ENCODE measurements at places on chromosomes 3 and 15.

DNA sequence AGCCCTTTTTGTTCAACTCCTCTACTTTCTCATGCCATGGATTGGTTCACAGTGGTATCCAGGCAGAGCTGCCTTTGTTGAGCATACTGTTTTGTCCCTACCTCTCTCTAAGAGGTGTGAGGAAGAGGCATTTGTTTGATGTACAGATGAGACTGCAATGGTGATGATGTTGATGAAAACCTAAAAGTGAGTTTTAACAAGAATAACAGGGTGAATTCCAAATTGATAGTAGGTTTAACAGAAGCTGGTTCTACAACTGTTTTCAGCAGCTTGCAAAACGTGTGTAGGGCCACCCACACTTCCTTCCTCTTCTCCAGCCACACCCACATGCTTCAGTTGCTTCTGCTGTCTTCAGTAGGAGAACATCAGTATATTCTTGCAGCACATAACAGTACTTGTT lies 10.2 kb downstream of the SNRK start:
- no peak for DNase-seq

- DNase-seq = peak; percentile 20
These were observed 34.8 kb upstream of the CFAP20DC start for GRCh38 chr3:59084583-59084982.

DNA sequence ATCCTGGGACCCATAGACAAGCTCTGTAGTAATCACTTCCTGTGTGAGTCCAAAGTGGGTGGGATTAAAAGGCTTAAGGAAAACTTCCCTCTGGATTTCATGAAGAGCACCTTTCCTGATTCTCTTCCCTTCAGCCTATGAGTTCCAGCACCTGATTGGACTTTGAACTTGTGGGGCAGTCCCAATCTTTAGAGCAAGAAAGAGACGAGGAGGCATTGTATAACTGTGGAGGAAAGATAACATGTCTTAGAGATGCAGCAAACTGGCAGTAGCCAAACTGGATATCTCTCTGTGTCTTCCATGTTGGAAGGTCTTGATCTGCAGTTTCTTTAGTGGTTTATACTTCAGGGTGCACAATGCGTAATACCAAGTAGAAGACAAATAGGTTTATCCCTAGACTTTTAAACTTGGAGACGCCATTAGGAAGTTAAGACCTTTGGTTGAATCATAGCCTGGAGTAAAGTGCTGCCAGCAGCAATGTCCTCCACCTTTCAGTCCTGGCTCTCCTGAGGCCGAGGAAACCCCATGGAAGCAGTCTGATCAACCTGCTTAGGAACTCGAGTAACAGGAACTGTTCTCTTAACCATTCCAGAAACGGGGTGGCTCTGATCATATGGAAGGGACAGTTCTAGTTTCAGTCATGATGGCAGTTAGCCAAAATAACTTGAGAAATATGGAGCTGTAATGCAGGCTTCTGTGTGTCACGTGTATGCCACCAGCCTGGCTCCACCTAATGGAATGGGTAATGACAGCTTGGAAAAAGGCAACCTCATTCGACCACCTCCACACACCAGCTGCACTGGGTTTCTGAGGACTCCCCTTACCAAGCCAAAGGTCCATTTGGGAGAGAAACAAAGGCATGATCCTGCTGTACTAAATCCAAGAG lies 4.7 kb downstream of the EIF1B start:
- DNase-seq = no peak

DNA sequence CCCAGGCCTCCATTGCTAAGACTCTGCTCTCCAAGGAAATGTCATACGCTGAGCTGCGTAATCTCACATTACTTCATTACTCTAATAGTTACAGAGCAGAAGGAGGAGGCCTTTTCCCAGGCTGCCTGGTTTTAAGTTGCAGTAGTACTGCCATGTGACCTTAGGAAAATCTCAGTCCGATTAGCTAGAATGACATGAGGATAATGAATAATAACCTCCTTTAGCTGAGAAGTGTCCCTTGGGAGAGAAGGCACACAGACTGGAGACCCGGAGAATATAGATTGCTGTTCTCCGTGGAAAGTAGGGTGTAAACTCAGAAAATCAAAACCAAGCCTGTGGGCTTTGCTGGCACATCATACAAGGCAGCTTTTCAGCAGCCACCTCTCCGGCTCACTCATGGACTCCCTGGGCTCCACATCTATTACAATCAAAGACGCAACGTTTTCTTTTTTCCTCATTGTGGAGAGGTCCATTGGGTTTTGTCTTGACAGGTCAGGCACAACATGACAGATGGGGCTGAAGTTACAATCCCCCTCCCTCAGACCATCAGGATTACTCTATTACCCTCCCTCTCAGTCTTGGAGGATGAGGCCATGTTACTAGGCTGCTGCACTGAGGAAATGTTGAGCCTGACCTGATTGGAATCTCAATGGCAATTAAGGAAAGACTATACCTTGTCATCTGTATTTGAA lies 134.8 kb upstream of the MB21D2 start:
- DNase-seq = no peak

DNA sequence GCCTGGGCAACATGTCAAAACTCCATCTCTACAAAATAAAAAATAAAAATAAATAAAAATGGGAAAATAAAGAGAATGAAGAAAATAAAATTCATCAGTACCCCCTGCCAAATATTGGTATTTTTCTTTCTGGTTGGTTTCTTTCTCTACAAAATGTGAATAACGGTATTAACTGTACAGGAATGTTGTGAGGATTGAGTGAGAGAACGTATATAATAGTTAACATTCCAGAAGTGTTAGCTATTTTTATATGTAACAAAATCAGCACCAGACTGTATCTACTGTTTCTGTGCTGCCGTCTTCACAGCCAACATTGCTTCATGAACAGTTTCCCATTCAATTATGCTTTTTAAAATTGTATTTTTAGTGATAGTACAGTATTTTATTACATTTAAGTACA lies 25.5 kb upstream of the RNU6-1 start:
- DNase-seq = no peak

GRCh38 chr3:54180921-54181320 lies 58.6 kb downstream of the CACNA2D3 start:
- DNase-seq = no peak

DNA sequence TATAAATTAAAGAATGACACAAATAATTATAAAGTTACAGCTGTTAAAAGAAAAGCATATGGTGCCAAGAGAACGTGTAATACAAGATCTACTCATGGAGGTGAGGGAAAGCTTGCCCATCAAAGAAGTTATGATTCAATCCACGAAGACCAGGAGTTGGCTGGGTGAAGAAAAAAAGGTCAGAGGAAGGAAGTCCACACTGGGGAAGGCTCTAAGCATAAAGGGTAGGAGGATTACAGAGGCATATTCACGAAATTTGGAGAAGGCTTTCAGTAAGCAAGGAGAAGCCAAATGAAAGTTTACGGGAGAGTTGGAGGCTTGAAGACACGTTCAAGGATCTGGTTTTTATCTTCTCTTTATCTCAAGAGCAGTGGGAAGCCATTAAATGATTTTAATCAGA lies 1.8 kb upstream of the TGFBR2 start:
- no peak for DNase-seq

GRCh38 chr3:50531201-50531600 lies 27.8 kb upstream of the CACNA2D2 start:
- no peak for DNase-seq

- DNase-seq = no peak
These were observed 146.9 kb upstream of the GADL1 start for GRCh38 chr3:31041161-31041978.

DNA sequence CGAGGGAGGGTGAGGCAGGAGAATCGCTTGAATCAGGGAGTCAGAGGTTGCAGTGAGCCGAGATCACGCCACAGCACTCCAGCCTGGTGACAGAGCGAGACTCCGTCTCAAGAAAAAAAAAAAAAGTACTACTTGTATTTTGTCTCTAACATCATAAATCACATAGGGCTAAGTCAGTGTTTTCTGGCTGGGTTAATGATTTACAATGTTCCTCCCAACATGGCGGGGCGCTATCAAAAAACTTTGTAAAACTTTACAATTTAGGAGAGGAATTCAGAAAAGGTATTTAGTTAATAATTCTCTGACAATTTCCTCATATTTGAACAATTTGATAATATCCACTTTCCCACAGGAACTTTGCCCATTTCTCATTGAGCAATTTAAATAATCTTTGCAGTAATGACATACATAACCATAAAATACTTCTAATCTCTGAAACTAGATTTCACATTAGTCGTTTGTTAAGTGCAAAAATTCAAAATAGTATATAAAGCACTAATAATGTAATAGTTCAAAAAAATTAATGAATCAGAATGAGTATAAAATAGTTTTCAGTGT lies 26.6 kb upstream of the B3GNT5 start:
- no peak for DNase-seq

DNA sequence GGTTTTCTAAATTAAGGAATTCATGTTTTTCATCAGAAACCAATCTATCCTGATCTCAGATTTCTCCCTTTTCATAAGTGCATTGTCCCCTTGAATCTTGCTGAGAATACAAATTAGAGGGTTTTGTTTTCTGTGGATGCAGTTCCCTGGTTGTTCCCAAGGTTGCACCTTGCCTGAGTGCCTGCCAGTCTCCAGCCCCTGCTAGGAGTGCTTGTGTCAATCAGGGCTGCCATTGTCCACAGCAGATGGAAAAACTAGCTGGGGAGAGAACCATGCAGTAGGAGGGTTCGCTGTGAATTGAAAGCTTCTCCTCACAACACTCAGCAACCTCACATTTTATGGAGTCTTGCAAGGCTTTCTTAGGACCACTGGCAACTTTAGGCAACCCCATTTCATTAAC lies 210.8 kb upstream of the CTNNB1 start:
- DNase-seq = no peak

GRCh38 chr15:69038508-69038907 lies 24.0 kb downstream of the NOX5 start:
- no peak for DNase-seq

GRCh38 chr15:71186267-71186666 lies 71.0 kb downstream of the THSD4 start:
- DNase-seq = no peak

DNA sequence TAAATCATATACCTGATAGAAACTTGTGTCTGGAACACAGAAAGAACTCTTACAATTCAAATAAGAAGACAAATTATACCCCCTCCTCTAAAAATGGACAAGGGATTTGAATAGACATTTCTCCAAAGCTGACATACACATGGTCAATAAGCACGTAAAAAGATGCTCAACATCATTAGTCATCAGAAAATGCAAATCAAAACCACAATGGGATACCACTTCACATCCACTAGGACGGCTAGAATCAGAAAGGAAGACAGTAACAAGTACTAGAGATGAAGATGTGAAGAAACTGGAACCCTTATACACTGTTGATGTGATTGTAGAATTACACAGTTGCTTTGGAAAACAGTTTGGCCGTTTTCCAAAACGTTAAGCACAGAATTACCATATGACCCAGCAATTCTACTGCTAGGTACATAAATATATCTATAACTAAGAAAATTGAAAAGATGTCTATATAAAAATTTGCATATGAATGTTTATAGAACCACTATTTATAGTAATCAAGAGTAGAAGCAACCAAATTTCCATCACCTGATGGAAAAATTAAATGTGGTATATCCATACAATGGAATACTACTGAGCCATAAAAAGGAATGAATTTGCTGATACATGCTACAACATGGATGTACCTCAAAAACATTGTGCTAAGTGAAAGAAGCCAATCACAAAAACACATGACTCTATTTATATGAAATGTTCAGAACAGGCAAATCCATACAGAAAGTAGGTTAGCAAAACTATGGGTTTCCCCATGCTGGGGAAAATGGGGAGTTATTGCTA lies 60.8 kb downstream of the GREM1 start:
- DNase-seq = no peak

DNA sequence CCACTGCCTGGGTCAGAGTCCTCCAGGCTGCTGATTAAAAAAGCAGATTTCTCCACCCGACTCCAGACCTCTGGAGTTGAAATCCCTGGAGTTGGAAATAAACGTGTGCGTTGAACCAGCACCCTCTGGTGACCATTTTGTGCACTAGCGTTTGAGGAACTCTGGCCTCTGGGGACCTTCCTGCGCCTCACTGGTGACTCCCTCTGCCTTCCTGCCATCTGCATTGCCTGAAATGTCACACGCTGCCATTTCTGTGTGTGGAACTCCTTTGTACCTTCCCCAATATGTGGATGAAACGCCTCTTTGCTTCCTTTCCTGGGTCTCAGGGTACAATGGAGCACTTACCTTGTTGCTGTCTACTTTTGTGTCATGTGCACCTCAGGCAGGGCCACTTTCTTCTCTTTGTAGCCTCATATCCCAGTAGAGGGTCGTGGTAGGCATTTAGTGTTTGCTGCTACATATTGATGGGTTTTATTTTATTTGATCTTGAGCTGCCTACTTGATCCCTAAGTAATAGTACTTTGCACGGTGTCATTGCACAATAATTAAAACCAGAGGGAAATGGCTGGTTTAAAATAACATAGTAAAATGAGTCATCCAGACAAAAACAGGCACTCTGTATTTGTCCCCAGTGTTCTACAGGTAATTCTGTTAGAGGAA lies 56.8 kb downstream of the GPR171 start:
- DNase-seq = peak; percentile 9

DNA sequence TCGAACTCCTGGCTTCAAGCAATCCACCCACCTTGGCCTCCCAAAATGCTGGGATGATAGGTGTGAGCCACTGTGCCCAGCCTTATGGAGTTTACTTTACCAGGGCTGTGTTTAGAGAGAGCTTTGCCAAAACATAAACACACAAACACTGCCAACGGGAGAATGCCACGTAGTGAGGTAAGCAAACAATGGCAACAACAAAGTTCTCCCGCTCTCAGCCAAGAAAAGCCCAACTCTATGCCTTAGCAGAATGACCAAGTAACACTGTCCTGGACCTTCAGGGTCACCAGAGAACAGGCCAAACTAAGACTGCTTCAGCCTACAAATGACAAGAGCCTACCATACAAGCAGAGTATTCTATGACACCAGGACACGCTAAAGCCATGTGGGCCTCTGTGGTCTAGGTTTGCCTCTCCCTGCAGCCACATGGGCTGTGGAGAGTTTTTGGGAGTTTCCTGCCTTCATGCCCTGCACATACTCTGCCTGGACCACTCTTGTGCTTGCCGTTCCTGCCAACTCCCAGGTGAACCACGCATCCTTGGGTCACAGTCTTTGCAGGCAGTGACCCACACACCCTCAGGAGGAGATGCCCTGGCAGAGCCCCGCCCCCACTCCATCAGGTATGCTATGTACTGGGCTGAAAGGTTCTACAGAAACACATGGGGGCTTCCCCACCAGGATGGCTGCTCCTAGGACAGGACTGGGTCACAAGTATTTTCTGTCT lies 21.6 kb upstream of the CNBP start:
- no peak for DNase-seq

DNA sequence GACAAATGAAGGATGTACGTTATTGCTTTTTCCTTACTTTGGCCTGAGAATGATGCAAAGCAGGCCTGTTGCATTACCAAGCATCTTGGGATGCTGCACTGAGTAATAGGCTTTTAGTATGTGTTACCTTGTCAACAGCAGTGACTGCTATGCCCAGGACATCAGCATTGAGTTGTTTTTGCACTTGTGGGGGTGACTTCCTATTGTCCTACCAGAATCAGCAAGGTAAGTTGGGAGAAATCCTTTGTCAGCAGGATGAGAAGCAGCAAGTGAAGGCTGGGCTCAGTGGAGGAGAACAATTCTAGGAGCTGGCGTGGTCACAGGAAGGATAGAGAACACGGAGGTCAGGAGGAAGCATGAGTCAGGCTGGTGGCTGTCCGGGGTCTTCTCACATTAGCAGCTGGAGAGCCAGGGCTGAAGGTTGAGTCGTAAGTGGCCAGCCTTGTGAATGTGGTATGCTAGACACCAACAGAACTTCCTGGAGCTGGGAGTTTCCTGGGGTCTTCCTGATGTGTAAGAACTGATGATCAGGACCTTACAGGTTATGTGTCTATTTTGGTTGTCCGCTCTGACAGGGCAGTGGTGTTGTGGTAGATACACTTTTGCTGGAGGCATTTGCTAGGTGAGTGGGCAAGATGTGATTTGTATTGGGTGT lies 142.7 kb downstream of the FNDC3B start:
- DNase-seq = no peak

Data from NCI-H446 treated with DMSO at 0.1 percent for 48 hours (cell line).